A673 (cell line): ENCODE measurements at places on chromosomes 3 and 15. TPM values are rescaled to one million over a fixed set of nuclear protein-coding genes. Genes with fewer than 3 reads are reported as not detected.

ZNF609 gene
- 35.0 and 47.4 TPM in 2 replicates for total RNA-seq

GRCh38 chr3:122415762-122416654 lies at the start of gene WDR5B:
Gene WDR5B, minus strand, starts transcription at chr3:122416062. Its CDS starts 534 bp downstream, at chr3:122415528.
- peak; percentile 98 for DNase-seq

DNA sequence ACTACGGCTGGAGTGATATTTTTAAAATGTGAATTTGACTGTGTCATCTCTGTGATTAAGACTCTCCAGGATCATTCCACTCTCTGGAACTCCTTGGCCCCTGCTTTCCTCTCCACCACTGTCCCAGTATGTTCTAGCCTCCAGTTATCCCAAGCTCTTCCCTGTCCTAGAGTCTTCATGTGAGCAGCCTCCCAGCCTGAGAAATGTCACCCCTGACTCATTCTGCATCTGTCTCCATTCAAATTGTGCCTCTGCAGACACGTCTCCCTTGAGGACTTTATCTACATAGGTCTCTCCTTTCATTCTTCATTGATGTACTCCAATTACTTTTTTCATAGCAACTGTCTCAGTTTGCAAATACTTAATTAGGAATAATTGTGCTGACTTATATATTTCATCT lies 317.7 kb upstream of the ADAMTS9 start:
- no peak for DNase-seq

- no peak for DNase-seq
Observed at GRCh38 chr3:174408310-174408709, 450.8 kb upstream of the NAALADL2 start.
